ENCODE measurements at places on chromosomes 2 and 18.

GRCh38 chr2:149814901-149815300 lies 227.3 kb upstream of the MMADHC start:
- no peak for DNase-seq

- no peak for DNase-seq
Measured at GRCh38 chr2:182345384-182345783, 81.5 kb downstream of the PDE1A start.

GRCh38 chr2:122023059-122023864 lies 267.8 kb downstream of the TSN start:
- DNase-seq, result no peak

DNA sequence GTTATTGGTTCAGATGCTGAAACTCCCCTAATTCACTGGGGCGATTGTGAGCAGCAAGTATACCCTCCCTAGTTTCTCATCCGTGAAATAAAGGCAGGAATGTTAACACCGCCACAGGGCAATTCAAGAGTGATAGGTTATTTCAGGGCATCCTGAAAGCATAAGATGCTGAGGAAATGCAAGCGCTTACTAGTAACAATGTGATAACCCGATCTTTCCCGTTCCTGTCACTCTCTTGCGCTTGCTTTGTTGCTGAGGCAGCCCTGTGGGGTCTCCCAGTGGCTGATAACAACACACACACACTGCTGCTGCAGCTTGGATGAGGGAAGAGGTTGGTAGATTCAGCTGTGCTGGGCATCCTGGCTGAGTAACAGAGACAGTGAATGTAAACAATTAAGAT lies 259.3 kb downstream of the AGPS start:
- DNase-seq, result no peak

DNA sequence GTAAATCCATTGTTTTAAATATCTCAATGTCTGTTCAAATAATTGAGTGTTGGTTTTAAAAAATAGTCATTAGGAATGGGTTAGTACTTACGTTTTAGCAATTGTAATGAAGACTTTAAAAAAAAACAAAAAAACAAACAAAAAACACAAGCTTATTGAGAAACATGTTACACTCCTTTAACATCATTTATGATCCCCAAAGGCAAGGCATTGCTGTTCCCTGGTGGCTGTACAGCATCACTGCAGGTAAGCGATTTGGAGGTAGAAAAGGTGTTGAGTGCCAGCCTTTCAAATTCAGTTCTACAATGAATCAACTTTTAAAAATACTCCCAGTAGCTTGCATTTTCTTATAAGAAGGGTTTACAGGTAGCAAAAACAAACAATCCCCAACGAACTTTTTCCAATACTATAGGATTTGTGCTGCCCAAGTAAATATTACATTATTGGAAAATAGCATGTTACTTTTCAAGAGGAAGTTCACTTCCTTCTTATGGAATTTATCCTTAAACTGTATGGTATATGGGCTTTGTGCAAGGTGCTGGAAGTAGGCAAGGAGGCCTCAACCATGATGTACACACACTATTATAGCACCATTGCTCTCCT lies 27.5 kb downstream of the CNRIP1 start:
- DNase-seq, result peak; percentile 39

DNA sequence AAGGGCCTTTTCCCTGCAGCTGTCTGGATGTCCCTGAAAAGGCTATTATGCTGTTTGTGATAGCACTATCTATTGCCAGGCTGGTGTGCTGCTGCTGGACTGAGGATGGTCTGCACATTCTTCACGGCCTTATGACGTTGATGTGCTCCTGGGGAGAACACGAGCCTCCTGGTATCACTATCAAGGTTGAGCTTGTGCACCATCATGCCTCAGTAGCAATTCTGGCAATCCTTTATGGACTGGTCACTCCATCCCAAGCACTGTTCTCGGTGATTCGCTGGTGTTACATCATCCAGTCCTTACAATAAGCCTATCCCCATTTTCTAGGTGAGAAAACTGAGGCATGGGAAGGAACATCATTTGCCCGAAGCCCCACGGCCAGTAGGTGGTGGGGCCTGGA lies 18.2 kb upstream of the CCBE1 start:
- DNase-seq, result no peak

DNA sequence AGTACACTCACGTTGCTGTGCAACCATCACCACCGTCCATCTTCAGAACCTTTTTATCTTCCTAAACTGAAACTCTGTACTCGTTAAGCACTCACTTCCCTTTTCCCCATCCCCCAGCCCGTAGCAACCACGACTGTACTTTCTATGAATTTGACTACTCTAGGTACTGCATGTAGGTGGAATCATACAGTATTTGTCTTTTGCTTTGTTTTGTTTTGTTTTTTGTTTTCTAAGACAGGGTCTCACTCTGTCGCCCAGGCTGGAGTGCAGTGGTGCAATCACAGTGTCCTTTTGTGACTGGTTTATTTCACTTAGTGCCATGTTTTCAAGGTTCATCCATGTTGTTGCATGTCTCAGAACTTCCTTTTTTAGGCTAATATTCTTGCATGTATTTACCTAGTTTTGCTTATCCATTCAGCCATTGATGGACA lies 7.0 kb upstream of the TYMS start:
- peak; percentile 17 for DNase-seq
